GM04503 (cell line): ENCODE measurements at places on chromosomes 13 and 19.

DNA sequence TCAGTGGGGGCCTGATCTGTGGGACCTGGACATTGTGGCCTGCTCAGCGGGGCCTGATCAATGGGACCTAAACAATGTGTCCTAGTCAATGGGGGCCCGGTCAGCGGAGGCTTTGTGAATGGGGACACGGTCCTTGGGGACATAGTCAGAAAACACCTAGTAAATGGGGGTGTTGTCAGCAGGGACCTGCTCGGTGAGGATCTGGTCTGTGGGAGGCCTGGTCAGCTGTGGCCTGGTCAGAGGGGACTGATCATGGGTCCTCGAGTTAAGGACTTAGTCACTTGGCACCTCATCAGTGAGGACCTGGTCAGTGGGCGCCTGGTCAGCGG lies 44.5 kb upstream of the TPM4 start:
- no peak for DNase-seq

GRCh38 chr19:47377208-47377701 lies 28.1 kb downstream of the DHX34 start:
- no peak for DNase-seq

DNA sequence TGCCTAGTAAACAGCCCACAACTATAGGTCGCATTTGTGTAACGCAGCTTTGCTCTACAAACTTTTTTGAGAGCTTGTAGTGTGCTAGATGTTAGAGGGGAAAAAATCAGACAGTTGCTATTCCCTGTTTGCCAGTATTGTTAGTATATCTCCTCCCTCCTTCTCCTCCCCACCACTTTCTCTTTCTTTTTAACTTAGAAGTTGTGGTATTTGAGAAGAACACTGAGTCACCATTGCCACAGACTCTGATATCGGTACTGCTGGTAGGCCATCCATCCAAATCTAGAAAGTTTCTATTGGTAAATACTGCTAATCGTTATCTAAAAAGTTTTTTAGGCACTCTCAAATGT lies 666 bp downstream of the POMP start:
- no peak for DNase-seq

- DNase-seq = no peak
These were observed 564 bp downstream of the SPART start for GRCh38 chr13:36345438-36346221.

- no peak for DNase-seq
These were observed 5.3 kb upstream of the PRKCG start for GRCh38 chr19:53876651-53877224.

GRCh38 chr13:65926750-65927171 lies 1303.4 kb downstream of the PCDH9 start:
- no peak for DNase-seq

GRCh38 chr19:56671613-56671994 lies at the start of gene ZNF835:
Gene ZNF835, minus strand, starts transcription at chr19:56671757. Its CDS starts 6,559 bp downstream, at chr19:56665198.
- DNase-seq = no peak

GRCh38 chr19:51100601-51101000 lies 7.6 kb downstream of the CTU1 start:
- DNase-seq = no peak

DNA sequence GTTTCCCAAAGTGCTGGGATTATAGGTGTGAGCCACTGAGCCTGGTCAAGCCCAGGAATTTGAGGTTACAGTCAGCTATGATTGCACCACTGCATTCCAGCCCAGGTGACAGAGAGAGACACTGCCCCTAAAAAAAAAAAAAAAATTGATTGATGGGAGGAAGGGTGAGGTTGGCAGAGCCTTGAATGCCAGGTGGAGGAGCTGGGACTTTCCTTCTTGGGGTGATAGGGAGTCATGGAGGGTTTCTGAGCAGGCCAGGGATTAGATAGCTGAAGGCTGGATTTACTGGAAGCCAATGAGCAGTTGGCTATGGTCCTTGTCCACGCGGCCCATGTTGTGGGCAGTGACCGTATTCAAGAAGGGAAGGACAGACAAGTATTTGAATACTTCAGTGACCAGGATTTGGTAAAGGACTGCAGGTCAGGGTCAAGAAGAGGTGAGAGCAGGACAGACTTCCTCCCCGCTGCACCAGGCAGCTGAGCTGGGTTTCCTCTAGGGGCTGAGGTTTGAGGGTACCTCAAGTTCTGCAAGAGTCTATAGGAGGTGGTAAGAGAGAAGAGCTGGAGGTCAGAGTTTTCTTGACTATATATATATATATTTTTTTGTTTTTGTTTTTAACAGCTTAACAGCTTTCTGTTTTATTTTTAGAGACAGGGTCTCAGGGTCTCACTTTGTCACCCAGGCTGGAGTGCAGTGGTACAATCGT lies 6.9 kb upstream of the ICAM4 start:
- no peak for DNase-seq

- no peak for DNase-seq
These were observed 1828.8 kb downstream of the PCDH9 start for GRCh38 chr13:65401315-65401714.

DNA sequence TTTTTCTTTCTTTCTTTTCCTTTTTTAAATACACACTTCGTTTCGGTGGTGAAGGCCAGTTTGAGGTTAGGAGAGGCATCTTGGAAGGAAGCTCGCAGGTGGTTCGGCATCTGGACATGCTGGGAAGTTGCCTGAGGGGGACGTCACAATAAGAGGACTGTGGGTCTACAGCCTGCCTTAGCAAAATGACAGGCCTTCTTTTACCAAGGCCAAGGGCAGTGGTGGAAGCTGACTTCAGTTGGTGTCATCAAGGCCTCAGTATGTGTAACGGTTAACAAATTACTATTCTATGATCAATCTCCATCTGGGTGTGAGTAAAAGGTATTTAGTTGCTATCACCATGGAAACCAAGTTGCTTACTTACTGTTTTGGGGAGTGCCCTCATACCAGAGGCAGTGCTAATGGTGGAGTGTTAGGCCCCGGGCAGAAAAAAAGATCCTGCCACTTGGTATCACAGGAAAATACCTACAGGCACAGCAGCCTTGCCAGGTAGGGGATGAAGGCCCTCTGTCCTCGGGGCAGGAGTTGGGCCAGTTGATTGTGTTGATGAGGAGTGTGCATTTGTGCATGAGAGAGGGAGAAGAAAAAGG lies 10.3 kb downstream of the ACTN4 start:
- peak; percentile 93 for DNase-seq

- no peak for DNase-seq
These were observed 17.2 kb downstream of the FXYD5 start for GRCh38 chr19:35171730-35172129.

DNA sequence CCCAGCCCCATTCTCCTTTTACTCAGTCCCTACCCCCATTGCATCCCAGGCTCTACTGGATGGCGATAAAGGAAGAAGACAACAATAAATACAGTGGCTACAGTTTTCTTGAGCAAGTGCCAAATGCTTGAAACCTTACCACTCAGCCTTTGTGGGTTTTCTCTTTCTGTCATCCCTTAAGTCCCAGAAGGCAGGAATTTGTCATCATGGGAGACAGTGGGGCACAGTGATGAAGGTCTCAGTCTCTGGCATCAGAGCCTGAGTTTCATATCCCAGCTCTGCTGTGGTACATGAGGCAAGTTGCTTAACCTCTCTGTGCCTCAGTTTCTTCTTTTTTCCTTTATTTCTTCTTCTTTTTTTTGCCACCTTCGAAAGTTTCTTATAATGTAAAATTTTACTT lies 5.1 kb upstream of the COMP start:
- DNase-seq = no peak

DNA sequence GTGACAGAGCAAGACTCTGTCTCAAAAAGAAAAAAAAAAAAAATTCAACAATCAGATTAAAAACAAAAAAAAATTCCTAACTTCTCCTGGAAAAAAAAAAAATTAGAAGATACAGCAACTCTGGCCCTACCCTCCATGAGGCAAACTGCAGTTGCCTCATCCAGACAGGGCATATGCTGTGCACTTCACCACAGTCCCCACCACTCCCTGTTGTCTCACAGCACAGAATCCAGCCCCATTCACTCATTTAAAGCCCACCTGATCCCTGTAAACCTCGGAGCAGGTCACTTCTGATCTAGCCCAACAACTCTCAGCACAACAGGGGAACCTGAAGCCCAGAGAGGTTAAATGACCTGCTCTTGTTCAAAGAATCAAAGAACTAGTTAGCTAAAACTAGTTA lies 24.9 kb downstream of the RHPN2 start:
- no peak for DNase-seq
